ENCODE measurements at places on chromosomes 6 and 20. TPM values are rescaled to one million over a fixed set of nuclear protein-coding genes. Genes with fewer than 3 reads are reported as not detected.
A peak's percentile ranks its signal among the peaks of the same experiment; 100 is the strongest.

- no peak for DNase-seq
Observed at GRCh38 chr20:46043556-46043955, 14.5 kb downstream of the SLC12A5 start.

GRCh38 chr6:38138374-38138773 lies 318.8 kb downstream of the ZFAND3 start:
- DNase-seq: no peak

DNA sequence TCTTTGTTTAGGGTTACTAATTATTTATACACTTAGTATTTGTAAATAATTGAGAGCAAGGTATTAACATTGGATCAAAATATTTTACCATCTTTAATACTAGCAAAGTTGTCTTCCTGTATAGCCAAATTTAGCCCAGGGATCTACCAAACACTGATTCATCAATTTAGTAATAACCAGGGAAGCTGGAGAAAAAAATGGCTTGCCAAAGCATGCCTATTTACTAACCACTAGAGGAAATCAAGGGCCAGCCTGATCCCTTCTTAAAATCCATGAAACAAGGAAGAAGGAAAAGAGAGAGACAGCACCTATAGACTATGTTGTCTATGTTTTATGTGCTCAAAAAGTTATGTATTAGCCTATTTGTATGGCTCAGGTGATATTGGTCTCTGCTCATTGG lies 450.3 kb upstream of the GJE1 start:
- no peak for DNase-seq

- DNase-seq: no peak
Observed at GRCh38 chr6:46217671-46218131, 46.9 kb upstream of the ENPP5 start.

- peak; percentile 86 for DNase-seq
Observed at GRCh38 chr6:26199057-26199772, 112.0 kb downstream of the HFE start.

DNA sequence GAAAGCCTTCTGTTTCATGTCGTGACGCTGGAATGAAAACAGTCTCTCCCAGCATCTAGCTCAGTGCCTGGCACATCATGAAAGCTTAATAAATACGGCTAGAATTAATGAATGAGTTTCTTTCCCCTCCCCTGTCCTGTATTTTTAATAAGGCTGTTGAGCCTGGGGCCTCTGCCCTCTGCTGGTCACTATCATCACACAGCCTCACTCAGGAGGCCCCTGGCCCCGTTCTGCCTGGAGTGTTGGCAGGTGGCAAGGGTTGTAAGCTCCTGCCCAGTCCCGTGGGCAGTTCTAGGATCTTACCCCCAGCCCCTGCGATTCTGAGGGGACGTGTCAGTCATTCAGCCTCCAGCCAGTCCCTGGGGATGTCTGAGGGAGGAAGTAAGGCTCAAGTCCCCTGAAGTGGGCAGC lies 41.4 kb downstream of the PHACTR3 start:
- no peak for DNase-seq

DNA sequence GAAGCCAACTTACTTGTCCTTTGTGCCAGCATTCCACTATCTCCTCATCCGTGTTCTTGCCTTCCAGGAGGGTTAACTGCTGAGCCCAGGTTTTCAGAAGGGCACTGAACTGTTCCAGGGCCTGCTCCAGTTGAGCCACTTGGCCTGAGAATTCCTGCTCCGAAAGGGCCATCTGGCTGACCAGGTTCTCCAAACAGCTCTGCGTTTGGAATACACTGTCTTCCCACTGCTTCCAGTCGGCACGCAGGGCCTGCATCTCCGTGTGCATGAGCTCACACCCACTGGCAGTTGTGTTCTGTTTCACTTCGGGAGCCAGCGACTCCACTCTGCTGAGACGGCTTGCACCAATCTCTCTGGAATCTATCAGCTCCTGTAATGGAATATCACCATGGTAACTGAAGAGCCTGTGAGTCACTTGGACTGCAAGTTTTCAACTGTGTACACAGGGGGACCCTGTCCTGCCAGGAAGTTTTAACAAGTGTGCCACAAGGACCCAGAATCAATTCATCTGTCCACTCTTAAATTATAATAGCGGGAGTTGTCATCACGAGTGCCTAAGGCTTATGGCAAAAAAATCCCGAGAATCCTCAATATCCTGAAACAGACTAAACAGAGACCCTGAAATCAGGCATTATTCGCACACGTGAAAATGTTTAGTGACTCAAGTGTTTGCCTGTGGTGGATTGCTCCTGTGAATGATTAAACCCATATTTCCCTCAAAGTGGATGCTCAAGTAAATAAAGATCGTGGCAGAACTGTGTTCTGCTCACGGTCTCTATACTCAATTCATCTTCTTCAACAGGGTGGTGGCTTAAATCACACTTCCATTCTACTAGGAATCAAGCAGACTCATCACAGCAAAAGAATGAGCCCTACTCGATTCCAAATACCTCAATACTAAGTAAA lies 255.9 kb downstream of the SYNE1 start:
- peak; percentile 87 for DNase-seq

DNA sequence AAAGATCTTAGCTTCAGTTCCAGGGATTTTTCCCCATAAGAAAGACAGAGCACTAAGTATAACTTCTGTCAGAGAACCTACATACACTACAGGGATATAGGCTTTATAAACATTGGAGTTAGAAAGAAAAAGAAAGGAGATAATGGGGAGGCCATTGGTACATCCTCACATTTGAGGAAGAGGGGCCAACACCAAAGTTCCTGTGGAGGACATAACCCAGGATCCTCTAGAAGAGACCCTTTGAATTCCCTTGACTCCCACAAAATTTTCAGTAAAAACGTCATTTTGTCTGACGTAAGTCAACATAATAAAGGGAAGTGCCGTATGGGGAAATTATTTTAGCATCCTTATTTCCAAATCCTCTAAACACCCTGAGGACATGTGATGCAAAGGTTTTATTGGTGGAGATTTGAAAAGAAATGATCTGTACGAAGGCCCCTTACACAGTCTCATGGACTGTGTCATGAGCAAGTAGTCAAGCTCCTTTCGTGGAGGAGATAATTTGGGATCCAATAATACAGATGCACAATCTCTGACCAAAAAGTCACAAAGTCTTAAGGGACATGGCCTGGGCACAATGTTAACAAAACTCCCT lies 33.2 kb downstream of the HLA-DRA start:
- no peak for DNase-seq

DNA sequence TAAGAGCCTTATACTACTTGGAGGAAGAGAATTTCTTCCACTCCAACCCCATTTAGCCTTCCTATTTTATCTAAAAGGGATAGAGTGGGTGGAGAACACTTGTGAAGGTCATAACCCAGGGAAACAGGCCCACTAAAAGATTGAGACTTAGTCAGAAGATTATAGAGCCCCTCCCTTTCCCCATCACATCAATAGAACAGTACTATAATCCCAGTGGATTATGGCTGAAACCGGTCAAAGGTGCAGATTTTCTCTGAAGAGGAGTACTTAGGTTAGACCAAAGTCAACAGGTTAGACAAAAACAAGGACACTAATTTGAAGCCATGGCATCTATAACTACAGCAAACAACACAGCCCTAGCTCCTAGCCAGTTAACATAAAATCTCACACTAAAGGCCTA lies 330.9 kb upstream of the NOX3 start:
- DNase-seq: no peak

DNA sequence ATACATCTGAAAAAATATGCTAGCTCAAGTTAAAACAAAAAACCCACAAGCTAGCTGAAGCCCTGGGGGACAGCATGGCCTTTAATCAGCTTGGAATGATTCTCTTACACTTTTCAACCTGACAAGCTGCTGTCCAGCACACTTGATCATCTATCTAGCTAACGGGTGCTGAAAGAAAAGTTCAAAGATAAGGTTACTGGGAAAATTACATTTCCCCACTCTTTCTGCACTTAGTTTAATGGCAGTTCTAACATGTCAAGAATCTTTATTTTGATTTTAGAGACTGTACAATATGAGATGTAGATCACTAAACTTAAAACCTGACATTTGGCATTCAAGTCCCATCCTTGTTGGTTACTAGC lies 53.4 kb downstream of the STK4 start:
- no peak for DNase-seq

- no peak for DNase-seq
Observed at GRCh38 chr20:24894488-24894887, 54.6 kb upstream of the CST7 start.

GRCh38 chr6:5695260-5696245 lies 311.2 kb downstream of the NRN1 start:
- DNase-seq: no peak

DNA sequence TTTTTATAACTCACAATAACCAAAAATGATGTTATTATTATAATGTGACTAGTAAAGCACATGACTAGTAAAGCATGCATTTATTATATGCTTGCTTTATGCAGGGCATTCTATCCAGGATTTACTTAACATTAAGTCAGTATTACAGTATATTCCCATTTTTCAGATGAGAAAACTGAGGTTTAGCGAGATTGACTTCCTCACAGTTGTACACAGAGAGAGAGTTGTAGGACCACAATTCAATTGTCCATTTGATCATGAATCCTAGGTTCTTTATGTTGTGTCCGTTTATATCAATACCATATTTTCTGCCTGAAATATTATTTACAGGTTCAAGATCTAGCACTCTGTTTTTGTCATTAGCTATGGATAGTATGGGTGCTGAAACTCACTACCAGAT lies 301.5 kb downstream of the PRL start:
- no peak for DNase-seq

DNA sequence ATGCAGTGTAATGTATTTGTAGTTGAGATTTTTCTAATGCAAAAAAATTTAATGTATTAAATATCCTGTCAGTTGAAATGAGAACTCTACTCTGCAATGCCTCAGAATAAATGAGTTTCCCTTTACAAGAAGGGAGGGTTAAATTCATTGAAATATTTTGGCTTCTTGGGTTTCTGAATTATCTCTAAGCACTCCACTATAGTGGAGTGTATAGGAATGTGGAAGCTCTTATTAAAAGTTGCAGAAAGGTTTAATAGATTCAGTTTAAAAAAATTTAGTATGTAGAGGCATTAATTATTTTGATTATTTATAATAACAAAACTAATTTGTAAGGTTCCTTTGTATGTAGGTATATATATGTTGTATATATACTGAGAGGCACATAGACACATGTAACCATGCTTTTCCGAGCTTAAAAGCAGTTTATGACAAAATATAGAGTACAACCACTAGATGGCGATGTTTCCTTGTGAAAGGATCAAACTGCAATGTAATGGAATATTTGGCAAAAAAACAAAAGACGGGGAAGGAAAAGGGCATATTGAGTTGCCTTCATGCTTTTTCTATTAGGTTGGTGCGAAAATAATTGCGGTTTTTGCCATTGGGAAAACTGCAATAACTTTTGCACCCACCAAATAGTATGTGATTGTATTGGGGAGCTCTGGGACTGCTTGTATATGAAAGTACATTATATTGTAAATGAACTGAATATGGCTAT lies 144.2 kb downstream of the MYO6 start:
- DNase-seq: peak; percentile 47

GRCh38 chr6:14464055-14464454 lies 346.5 kb downstream of the CD83 start:
- no peak for DNase-seq

DNA sequence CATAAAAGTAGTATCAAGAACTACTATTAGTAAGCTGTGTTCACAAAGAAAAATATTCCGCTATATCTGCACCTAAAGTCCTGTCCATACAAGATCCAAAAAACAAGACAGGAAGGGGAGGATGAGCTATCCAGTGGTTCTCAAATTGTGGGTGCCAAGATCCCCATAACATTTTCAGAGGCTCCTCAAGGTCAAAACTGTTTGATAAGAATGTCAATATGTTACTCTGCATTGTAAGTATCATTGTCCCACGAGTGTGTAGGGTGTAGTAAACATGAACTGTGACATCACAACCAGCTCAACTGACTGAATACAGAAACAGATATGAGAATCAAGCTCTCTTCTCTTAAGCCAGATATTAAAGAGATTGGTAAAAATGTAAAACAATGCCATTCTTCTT lies 81.9 kb upstream of the HIVEP1 start:
- DNase-seq: no peak

GRCh38 chr6:167130008-167130677 lies 7.2 kb downstream of the CCR6 start:
- DNase-seq: no peak

GRCh38 chr20:13029687-13030375 lies 21.1 kb downstream of the SPTLC3 start:
- no peak for DNase-seq

- DNase-seq: no peak
Observed at GRCh38 chr20:3818155-3819151, 1.9 kb upstream of the AP5S1 start.

- DNase-seq: no peak
Observed at GRCh38 chr20:5416086-5416485, 99.3 kb upstream of the PROKR2 start.

DNA sequence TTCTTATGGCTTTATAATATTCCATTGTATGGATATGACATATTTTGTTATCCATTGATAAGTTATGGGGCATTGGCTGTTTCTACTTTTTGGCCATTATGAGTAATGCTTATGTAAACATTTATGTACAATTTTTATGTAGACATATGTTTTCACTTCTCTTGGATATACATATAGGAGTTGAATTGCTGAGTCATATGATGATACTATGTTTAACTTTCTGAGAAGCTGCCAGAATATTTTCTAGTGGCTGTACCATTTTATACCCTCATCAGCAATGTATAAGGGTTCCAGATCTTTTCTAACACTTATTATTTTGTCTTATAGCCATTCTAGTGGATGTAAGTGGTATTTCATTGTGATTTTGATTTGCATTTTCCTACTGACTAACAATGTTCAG lies 23.1 kb downstream of the OTOR start:
- no peak for DNase-seq

- DNase-seq: no peak
Observed at GRCh38 chr20:37265152-37265551, 3.5 kb upstream of the GHRH start.

Gene LY6G6C
- total RNA-seq: not detected

Gene GRM4
- total RNA-seq: not detected

Gene DSP
- total RNA-seq: 0.07 TPM

Gene SLC13A3
- total RNA-seq: 0.04 TPM

Gene RNF182
- 0.25 TPM for total RNA-seq

Gene SLC4A11
- 4.3 TPM for total RNA-seq

Gene TCP11
- total RNA-seq: 0.18 TPM

Gene POM121L2
- total RNA-seq: not detected

Gene SESN1
- 32.3 TPM for total RNA-seq

Gene DUSP22
- total RNA-seq: 25.3 TPM

Gene PSORS1C2
- not detected for total RNA-seq

Gene SYNDIG1
- not detected for total RNA-seq

Gene HLA-DOA
- total RNA-seq: not detected

Gene GABRR2
- total RNA-seq: 0.46 TPM

Gene APOM
- 0.40 TPM for total RNA-seq

Gene XKR7
- not detected for total RNA-seq

Gene RBM12
- 64.1 TPM for total RNA-seq

Gene PGC
- total RNA-seq: not detected

Gene TRIM31
- total RNA-seq: not detected
